ENCODE measurements at places on chromosomes 1 and 21.

- DNase-seq, result peak; percentile 12
Measured at GRCh38 chr1:38451541-38451993, 405.0 kb upstream of the POU3F1 start.

GRCh38 chr1:178457651-178458050, 39.1 kb downstream of the CLEC20A start:
- DNase-seq, result no peak

GRCh38 chr1:52210044-52210443, 68.2 kb downstream of the ZFYVE9 start:
- no peak for DNase-seq

DNA sequence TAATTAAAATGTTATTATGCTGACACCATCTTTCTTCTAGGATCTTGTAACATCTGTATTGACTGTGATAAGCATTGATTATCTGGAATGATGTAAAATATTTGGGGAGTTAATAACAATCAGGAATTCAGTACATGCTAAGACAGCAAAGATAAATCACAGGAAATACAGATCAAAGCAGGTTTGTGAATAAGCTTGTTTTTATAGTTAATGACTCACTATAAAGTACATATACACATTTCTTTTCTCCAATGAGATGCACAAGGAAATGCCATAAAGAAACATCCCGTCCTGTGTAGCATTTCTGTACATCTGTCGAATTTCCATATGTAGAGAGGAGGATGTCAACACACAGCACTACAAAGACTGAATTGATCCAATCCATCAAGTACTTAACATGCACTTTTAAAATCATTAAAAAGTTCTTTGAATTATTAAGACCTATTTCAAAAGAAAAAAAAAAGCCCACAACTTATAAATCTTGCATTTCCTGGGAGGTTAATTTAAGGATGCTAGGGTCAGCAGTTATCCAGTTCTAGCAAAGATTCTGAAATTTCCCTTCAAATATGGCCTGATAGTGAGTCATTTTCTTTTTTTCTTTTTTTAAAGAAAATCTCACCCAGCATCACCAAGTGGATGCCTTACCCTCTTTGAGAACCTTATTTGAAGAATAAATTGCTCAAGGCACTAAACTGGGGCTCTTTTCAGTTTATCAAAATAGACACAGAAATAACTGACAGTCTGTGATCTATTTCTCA, 243.2 kb upstream of the NR5A2 start:
- no peak for DNase-seq

GRCh38 chr1:54559111-54559548, 11.1 kb downstream of the ACOT11 start:
- DNase-seq, result no peak

DNA sequence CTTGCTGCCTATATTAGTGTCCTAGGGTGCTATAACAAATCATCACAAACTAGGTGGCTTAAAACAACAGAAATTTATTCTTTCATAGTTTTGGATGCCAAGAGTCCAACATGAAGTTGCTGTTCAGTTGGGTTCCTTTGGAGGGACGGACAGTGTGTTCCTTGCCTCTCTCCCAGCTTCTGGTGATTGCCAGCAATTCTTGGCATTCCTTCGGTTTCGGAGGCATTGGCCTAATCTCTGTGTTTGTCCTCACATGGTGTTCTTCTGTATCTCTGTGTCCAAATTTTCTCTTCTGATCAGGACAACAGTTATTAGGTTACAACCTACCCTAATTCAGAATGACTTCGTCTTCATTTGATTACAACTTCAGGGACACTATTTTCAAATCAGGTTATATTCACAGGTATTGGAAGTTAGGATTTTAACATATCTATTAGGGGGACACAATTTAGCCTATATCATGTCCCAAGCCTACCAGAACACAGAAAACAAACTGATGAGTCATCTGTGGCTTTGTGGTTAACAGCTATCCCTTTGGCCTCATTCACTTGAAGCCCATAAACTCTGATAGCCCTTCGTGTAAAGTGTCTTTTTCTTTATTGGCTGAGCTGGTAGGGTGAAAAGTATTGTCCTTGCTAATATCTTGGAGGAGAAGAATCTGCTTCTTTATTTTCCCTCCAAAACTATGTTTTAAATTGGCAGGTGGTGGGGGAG, 83.2 kb upstream of the PAPPA2 start:
- DNase-seq, result no peak

Data from kidney glomerular epithelial cell (primary cell).